SJCRH30 (cell line): ENCODE measurements at places on chromosomes 3 and 15.

DNA sequence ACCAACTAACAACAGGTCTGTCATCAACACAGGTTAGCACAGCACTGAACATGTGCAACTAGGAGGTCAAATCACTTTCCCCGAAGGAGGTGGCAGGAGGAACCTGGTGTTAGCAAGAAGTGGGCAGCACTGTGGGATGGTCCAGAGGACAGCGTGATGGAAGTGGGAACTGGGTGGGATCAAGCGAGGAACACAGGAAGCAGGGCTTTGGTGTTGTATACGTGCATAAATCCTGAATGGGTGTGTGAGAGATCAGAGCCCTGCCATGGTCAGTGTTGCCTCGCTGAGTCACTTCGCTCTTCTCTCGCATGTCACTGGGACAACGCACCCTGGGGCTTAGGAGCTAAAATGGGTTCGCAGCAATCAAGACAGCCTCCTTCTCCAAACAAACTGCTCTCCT, 62.1 kb downstream of the MOBP start:
- H3K27me3 ChIP-seq = no peaks in the 10 kb centered on the region
- no peak overlapping the region for H3K4me3 ChIP-seq
- no peak for DNase-seq
- no peaks in the 10 kb centered on the region for H3K36me3 ChIP-seq

DNA sequence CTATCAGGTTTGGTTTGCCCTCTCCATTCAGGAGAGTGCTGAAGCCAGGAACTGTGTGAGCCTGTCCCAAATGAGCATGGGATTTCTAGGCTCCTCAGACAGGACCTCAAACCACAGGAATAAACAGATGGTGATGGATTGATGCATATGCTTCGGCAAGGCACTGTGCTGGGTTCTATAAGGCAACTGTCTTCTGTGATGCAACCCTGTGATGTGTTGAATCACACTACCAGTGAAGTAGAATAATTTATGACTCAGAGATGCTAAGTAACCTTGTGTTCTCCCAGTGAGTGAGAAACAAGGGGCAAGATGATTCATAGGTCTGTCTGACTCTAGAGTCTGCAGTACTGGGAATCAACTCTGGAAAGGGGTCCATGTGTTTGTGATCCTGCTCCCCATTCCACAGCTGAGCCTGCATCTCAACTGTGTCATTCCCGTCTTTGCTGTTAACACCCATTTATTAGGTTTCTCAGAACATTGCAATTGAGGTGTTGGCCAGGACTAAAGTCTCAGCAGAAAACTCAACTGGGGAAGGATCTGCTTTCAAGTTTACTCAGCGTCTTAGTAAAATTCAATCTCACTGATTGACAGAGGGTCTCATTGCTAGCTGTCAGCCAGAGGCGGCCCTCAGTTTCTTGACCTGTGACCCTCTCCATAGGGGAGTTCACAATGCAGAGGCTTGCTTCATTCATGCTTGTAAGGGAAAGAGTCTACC, 510.1 kb upstream of the CFAP20DC start:
- H3K27ac ChIP-seq = no peak overlapping the region; the same call in 1 of the 2 replicates
- no peaks in the 10 kb centered on the region for H3K36me3 ChIP-seq
- no peak overlapping the region for H3K4me3 ChIP-seq

- H3K36me3 ChIP-seq = no peaks in the 10 kb centered on the region
- peak; percentile 71 for DNase-seq
- H3K27me3 ChIP-seq = no peaks in the 10 kb centered on the region
- no peak overlapping the region for H3K27ac ChIP-seq
- peaks cover 9% of the 10 kb centered on the region for H3K4me1 ChIP-seq
- no peak overlapping the region for H3K4me3 ChIP-seq
These were observed 202.9 kb upstream of the CTNNB1 start for GRCh38 chr3:40996382-40996781.

- H3K4me3 ChIP-seq = no peak overlapping the region
- H3K4me1 ChIP-seq = peaks cover 4% of the 10 kb centered on the region; the same call in 1 of the 2 replicates
- H3K27me3 ChIP-seq = no peaks in the 10 kb centered on the region; the same call in 1 of the 2 replicates
- H3K36me3 ChIP-seq = no peaks in the 10 kb centered on the region
- H3K27ac ChIP-seq = no peak overlapping the region
These were observed 4.5 kb upstream of the SLC28A1 start for GRCh38 chr15:84880007-84880406.

DNA sequence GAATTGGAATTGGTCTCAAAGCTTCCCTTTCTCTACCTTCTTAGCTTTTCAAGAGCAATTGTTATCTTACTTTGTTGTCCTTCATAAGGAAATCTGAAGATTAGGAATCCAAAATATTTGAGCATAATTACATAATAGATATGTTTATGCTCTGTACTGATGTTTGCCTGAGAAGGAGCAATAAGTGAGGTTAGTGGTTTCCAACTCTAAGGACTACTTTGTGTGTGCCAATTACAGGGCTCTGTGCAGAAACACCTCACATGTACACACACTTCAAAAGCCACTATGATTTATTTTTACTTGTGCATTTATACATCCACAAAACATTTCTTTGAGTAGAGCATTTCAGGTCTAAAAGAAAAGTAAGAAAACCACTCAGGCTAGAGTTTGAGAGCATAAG, 49.9 kb downstream of the MME start:
- no peak for DNase-seq
- H3K27me3 ChIP-seq = no peaks in the 10 kb centered on the region
- no peak overlapping the region for H3K4me3 ChIP-seq
- H3K27ac ChIP-seq = no peak overlapping the region
- H3K4me1 ChIP-seq = no peaks in the 10 kb centered on the region

- no peak overlapping the region for H3K4me3 ChIP-seq
- no peak overlapping the region for H3K27ac ChIP-seq
- no peak for DNase-seq
- no peaks in the 10 kb centered on the region for H3K27me3 ChIP-seq
- no peaks in the 10 kb centered on the region for H3K4me1 ChIP-seq
These were observed 172.8 kb upstream of the HES1 start for GRCh38 chr3:193962986-193963685.

DNA sequence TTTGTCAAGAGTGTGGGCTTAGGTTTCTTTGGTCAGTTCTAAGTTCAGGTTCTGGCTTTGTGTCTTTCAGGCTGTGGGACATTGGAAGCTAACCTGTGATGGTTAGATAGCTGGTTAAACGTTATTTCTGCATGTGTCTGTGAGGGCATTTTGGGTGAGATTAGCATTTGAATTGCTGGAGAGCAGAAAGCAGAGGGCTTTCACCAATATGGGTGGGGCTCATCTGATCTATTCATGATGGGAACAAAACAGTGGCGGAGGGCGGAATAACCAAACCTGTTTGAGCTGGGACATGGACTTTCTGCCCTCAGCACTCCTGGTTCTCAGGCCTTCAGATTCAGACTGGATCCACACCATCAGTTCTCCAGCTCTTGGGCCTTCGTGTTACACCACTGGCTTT, 195.4 kb downstream of the KLF13 start:
- H3K4me3 ChIP-seq = no peak overlapping the region
- no peaks in the 10 kb centered on the region for H3K36me3 ChIP-seq
- no peaks in the 10 kb centered on the region for H3K4me1 ChIP-seq
- no peaks in the 10 kb centered on the region for H3K27me3 ChIP-seq
- no peak overlapping the region for H3K27ac ChIP-seq
- no peak for DNase-seq

DNA sequence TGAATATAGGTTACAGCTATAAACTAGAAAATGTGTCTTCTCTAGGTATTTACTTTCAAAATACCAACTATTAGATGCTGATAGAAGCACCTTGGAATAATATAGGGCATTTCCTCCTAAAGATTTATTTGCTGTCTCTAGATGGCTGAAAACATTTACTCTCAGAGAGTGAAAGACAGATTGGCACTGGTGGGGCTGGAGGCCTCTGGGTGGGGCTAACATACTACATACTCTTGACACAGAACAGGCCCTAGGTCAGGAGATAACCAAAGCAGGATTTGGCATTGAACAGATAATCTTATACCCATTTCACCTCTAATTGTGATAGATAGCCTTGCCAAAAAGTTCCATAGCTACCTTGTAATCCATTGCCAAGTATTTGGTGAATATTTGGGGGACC, 253.3 kb upstream of the TBC1D5 start:
- no peak overlapping the region for H3K27ac ChIP-seq
- H3K4me1 ChIP-seq = no peaks in the 10 kb centered on the region
- H3K27me3 ChIP-seq = no peaks in the 10 kb centered on the region
- DNase-seq = no peak
- H3K36me3 ChIP-seq = no peaks in the 10 kb centered on the region

DNA sequence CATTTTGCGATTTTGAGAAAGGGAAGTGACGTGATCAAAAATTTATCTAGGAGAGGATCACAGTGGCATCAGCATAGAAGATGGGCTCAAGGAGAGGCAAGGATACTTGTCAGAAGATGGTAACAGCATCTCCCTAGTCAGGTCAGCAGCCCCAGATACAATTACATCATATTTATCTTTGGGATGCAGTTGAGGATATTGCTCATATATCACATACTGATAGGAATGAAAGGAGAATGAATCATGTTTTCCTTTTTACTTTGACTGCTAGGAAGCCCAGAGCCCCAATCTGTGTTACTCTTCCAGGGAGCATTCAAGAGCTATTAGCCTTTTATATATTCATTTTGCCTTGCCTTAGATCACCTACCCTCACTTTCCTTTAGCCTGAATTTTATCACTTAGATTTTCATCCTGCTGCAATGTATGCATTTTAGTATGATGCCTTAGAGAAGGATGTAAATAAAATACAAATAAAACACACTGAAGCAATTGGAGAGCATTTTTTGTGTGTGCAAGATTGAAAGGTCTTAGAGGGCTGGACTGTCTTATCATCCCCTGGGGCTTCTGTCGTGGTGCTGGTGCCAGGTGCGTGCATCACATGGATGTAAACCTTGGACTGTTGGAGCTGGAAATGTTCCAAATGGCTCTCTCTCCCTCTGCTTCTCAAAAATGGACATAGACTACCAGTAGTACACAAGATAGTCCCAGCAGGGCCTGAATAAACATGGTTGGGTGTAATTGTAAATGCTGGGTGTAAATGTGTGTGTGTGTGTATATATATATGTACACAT, 40.3 kb downstream of the CORO2B start:
- DNase-seq = no peak
- H3K4me1 ChIP-seq = no peaks in the 10 kb centered on the region
- H3K4me3 ChIP-seq = no peak overlapping the region
- H3K36me3 ChIP-seq = no peaks in the 10 kb centered on the region
- H3K27me3 ChIP-seq = peaks cover 22% of the 10 kb centered on the region
- no peak overlapping the region for H3K27ac ChIP-seq

DNA sequence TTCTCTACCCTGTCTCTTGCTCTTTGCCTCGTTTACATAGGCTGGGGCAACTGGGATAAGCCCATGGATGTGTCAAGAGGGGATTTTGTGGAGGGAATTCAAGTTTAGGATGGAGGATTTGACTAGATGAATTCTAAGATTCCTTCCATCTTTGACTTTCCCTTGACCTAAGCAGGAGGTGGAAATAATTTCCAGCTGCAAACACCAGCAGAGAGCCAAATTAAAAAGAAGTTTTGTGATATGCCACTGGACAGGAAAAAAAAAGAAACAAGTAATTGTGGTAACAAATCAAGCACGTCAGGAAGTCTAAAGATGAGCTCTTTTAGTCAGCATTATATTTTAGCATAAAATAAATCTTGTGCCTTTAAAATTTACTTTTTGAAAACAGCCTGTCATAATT, 49.8 kb downstream of the KCNMB2 start:
- H3K27ac ChIP-seq = no peak overlapping the region
- no peak for DNase-seq
- no peaks in the 10 kb centered on the region for H3K4me1 ChIP-seq
- H3K27me3 ChIP-seq = no peaks in the 10 kb centered on the region
- no peak overlapping the region for H3K4me3 ChIP-seq
